ENCODE measurements at places on chromosomes 7 and 10. TPM values are rescaled to one million over a fixed set of nuclear protein-coding genes. Genes with fewer than 3 reads are reported as not detected.

Gene AS3MT
- total RNA-seq, result 5.2 TPM

Gene TMUB1
- total RNA-seq, result 17.0 TPM

Gene CPED1
- total RNA-seq, result 2.2 TPM

DNA sequence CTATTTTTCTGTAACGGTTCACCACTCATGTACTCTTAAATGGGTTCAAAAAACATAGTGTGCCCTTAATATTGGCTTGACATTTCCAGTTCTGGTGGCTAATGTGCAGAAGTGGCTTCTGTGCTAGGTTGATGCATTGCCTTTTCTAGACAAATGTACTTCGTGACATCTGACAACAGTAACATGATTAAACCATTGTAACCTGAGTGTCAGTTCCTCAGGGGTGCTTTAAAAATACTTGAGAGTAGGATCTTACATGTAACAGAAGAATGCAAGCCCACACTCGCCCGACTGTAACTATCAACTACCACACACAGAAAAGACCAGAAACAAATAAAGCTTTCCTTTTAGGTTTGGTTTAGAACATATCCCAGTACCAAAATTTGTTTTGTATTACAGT is 393.4 kb upstream of the NFE2L3 start:
- no peak for DNase-seq

DNA sequence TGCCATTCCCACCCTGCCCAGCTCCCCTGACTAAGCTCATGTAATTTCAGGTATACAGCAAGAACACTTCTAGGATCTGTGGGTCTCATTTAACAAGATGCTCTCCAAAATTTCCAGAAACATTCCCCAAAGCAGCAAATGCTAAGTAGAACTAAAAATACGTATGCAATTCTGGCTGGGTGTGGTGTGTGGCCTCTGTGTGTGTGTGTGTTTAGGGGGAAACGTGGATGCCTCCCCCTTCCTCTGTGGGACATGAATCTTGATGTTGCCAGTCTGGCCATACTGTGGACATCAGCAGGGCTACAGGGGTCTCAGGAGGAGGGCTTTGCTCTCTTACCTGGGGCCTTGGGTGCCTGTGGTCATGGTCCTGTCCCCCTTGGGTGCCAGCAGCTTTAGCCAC is 18.4 kb downstream of the EMX2 start:
- no peak for DNase-seq

Data from thymus (tissue), 14 donors.